ENCODE measurements at places on chromosomes 1 and 21. TPM values are rescaled to one million over a fixed set of nuclear protein-coding genes. Genes with fewer than 3 reads are reported as not detected.

Gene GSTM1
- total RNA-seq: not detected

Gene LRRC39
- total RNA-seq: 8.0 TPM

Gene OR10Z1
- total RNA-seq: not detected

Gene NBPF6
- total RNA-seq: not detected

Gene OR2L5
- total RNA-seq: 0.62 TPM

Gene NR1I3
- 0.47 TPM for total RNA-seq

Gene S100A7A
- total RNA-seq: not detected

Gene SPRR2G
- total RNA-seq: not detected

Gene FCGR3A
- 4.7 TPM for total RNA-seq

Gene FCAMR
- total RNA-seq: not detected

Gene S100A2
- not detected for total RNA-seq

Gene EXOSC10
- total RNA-seq: 44.1 TPM

Data from occipital lobe (tissue), 3 donors.